Mucosa of gallbladder (tissue), 1 donor: ENCODE measurements at places on chromosomes 1 and 21. TPM values are rescaled to one million over a fixed set of nuclear protein-coding genes. Genes with fewer than 3 reads are reported as not detected.

GRCh38 chr1:51147394-51147793 lies 45.4 kb downstream of the C1orf185 start:
- no peak for DNase-seq

DNA sequence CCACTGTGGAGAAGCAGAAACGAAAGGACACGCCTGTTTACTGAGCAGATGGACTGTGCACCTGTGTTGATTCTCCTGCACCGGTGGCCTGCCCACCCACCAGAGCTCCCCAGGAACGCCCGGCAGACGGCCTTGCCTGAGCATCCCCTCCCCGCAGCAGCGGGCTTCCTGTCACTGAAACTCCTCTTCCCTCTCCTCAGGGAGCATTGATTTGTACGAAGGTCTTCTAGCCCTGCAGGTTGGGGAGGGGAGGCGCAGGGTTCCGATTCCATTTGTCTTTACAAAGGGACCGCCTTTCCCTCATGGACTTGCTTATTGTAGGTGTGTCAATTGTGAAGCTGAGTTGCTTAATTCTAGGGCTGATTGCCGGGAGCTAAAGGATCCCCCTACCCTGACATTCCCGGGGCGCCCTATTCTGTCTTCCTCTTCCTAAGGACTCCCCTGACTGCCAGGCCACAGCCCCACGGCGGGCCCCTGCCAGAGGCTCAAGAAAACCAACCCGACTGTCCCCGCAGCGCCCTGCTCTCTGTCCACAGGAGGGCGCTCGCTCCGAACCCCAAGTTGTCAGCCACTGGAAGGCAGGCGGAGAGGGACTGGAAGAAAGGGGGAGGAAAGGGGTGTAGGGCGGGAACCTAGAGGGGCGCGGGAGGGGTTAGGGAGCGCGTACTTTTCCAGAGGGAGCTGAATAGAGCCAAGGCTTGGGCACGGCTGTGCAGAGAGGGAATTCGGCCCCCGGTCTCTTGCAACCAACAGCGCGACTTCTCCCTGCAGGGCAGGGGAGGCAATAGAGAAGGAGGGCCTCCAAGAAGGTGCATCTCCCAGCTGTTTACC lies 2.8 kb downstream of the S100A6 start:
- DNase-seq = peak; percentile 83

- DNase-seq = no peak
Measured at GRCh38 chr1:41653574-41653973, 169.1 kb upstream of the EDN2 start.

GRCh38 chr1:149888247-149888998 lies 10.9 kb upstream of the BOLA1 start:
- peak; percentile 85 for DNase-seq

DNA sequence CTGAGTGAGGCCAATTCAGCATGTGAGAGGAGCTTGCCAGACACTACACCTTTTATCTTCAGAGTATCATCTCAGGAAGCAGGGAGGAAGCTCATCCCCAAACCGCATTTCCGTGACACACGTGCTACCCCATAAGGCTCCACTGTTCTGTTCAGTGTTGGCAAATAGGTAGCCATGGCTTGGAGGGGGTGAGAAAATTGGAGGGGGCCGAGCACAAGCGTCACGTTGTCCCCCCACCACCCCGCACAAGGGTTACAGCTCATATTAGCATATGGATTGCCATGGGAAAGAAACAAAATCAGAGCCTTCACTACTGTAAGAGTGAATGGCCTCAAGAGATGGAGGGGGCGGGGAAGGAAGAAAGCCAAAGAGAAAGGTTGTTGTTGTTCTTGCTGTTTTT lies 46.7 kb downstream of the OLIG1 start:
- DNase-seq = no peak

- no peak for DNase-seq
Measured at GRCh38 chr1:150441121-150441520, 46.1 kb upstream of the TARS2 start.

DNA sequence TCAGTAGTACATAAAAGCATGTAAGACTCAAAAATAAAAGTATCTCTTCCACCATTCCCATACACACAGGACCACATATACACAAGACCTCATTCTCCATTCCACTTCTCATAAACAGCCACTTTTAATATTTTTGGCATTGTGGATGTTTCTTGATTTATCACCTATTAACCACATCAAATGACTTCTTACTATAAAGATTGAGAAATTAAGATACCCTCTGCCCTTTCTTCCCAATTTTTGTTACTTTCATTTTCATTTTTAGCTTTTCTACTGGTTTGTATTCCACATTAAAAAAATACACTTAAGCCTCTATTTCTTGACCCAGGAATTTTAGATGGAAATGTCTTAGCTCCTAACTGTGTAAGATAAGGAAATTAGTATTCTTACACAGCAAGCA lies 22.8 kb downstream of the AKT3 start:
- DNase-seq = no peak

- DNase-seq = no peak
Measured at GRCh38 chr21:45316871-45317397, 29.2 kb upstream of the POFUT2 start.

GRCh38 chr1:22238356-22239224 lies 95.7 kb upstream of the WNT4 start:
- DNase-seq = no peak

DNA sequence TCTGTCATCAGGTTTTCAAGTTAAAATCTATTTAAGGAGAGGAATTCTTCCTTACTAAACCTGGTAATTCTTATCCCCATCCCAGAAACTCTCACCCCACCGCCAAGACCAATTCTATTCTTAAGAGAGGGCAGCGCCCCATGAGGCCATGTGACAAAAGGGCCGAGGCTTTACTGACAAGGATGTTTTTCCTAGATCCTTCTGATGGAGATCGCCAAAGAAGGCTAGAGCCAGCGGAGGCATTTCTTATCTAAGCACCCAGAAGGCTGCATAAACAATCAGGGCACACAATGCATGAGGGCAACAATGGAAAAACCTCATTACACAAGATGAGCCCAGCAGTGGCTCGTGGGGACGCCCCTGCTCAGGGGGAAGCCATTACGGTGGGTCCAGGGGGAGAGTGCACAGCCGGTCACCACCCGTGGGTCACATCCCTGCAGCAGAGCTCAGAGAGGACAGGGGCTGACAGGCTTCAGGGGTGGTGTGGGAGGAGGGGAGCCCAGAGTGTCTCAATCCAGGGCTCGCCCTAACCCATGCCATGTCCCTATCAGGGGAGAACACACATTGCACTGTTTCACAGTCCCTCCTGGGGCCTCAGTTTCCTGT lies 88.7 kb downstream of the ITPKB start:
- no peak for DNase-seq

DNA sequence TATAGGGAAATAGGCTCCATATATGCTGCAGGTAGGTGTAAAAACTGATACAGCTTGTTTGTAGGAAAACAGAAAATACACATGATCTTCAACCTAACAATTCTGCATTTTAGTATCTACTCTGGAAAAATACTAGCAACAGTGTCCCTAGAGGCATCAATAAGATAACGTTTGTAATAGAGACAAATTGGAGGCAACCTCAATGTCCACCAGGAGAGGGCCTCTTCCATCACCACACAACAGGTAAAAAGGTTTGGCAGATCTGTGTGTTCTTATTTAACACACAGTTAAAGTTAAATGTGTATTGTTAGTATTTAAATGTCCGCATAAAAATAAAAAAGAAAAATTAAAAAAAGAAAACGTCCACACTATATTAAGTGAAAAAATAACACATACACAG lies 5.4 kb downstream of the EIF2D start:
- DNase-seq = no peak

DNA sequence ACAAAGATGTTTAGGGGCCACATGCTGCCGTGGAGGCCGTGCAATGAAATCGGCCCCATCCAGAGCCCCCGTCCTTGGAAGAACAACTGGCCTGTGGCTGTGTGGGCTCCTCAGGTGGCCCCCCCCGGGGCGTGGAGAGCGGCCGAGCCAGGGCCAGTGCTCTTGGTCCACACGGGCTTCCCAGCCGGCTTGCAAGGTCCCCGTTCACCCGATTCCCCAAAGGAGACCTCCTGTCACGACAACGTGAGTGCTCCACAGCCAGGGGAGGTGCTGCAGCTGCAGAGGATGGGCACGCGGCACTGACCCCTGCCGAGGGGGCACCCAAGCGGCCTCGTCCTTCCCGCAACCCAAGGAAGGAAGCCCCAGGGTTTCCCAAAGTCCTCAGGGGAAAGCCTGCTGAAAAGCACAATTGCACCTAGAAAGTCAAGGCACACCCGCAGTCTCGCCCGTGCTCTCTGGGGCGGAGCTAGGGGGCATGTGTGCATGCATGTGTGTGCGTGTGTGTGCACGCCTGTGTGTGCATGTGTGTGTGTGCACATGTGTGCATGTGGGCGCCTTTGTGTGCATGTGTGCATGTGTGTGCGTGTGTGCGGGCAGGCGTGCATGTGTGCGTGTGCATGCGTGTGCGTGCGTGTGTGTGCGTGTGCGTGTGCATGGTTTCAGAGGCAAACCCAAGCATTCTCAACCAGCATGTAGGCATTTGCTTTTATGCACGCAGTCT lies 48.2 kb downstream of the SLX9 start:
- no peak for DNase-seq

GRCh38 chr1:206905295-206906164 lies 8.3 kb downstream of the IL24 start:
- DNase-seq = no peak

GRCh38 chr1:30407865-30408580 lies 315.4 kb downstream of the MATN1 start:
- peak; percentile 2 for DNase-seq

GRCh38 chr1:163531345-163531744 lies 209.6 kb downstream of the NUF2 start:
- no peak for DNase-seq

GRCh38 chr1:186681801-186682200 lies 1.6 kb upstream of the PTGS2 start:
- no peak for DNase-seq

DNA sequence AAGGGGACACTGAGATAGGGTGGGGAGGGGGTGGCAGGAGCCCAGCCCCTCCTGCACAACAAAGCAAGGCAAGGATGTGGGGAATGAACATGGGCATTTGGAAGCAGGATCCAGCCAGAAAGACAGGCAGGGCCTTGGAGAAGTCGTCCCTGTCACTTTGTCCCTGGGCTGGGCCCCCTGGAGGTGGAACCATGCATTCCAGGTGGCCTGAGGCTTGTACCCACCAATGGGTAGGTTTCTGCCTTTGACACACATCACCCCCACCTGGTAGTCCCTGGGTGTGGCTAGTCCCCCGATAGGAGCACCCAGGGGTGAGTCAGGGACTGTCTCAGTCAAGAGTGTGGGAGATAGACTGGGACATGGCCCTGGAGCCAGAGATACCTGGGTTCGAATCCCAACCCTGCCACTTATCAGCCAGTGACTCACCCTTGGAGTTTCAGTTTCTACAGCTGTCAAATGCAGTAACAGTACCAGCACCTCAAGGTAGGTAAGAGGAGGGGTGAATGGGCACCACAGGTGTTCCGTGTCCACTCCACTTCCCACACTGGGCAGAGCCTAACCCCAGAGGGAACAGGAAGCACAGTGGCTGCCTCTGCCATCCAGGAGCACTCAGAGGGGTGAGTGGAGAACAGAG lies 10.0 kb downstream of the PLA2G2D start:
- DNase-seq = no peak

DNA sequence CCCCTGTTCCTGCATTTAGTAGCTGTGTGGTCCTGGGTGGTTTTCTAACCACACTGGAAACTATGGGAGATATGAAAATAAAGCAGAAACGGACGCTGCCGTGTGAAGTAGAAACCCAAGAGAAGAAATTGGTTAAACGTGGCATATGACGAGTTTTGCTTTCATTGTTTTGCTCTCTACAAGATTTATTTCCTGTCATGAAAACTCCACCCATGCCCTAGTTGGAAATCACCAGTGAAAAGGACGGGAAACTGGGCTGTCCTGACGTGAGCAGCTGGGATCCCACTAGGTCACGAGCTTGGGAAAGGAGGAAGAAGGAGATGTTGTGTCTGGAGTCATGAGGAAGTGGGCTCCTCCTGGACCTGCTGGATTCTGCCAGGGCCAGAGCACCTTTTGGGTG lies 120.8 kb upstream of the GADD45A start:
- no peak for DNase-seq

- DNase-seq = peak; percentile 25
Measured at GRCh38 chr1:64933296-64934070, 32.9 kb downstream of the JAK1 start.

GRCh38 chr21:21084179-21084578 lies 86.0 kb downstream of the NCAM2 start:
- DNase-seq = no peak

DNA sequence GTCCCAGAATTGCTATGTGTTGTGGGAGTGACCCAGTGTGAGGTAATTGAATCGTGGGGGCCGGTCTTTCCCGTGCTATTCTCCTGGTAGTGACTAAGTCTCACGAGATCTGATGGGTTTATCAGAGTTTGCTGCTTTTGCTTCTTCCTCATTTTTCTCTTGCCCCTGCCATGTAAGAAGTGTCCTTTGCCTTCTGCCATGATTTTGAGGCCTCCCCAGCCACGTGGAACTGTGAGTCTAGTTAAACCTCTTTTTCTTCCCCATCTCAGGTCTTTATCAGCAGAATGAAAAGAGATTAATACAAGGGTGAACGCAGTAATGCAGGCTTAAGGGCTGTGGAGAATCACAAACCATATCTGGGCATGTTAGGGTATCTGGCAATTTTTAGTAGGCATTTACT lies 624.0 kb downstream of the USP25 start:
- DNase-seq = no peak

- DNase-seq = no peak
Measured at GRCh38 chr1:96887501-96887900, 165.9 kb downstream of the PTBP2 start.

- DNase-seq = no peak
Measured at GRCh38 chr1:40316595-40317393, at the start of gene COL9A2. Gene COL9A2, minus strand, starts transcription at chr1:40317286. Its CDS starts 89 bp downstream, at chr1:40317197.

DNA sequence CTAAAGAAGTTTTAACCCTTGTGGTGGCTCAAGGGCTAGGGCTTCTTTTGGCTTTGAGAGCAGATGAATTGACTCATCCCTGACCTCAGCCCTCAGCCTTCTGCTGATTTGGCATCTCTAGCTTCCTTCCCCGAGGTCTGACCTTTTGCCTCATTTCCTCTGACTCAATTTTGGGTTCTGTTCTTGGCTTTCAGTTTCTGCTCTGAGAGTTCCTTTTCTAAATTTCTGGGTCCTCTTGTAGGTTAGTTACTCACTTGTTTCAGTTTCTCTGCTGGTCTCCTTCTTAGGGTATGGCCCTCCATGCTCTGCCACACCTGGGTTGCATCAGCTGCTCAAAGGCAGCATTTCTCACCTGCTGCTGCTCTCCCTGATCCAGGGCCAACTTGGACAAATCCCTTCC lies 19.4 kb downstream of the PDE4B start:
- DNase-seq = peak; percentile 21

GRCh38 chr1:162391790-162392563 lies 10.4 kb downstream of the C1orf226 start:
- no peak for DNase-seq

- DNase-seq = no peak
Measured at GRCh38 chr1:98316286-98316905, 345.1 kb upstream of the SNX7 start.

The C1orf232 gene
- not detected for total RNA-seq

The PLA2G2D gene
- total RNA-seq = not detected

The RCSD1 gene
- 18.4 TPM for total RNA-seq

The FCMR gene
- total RNA-seq = 8.0 TPM

The MIXL1 gene
- total RNA-seq = not detected

The CCT8 gene
- 99.3 TPM for total RNA-seq

The SON gene
- 257 TPM for total RNA-seq

The PTGER3 gene
- total RNA-seq = 28.4 TPM

The GPR37L1 gene
- total RNA-seq = 0.14 TPM

The ZNF670 gene
- total RNA-seq = 3.8 TPM

The FTCD gene
- total RNA-seq = 1.3 TPM

The LHX8 gene
- total RNA-seq = 0.83 TPM

The TMEM51 gene
- total RNA-seq = 43.7 TPM

The CGN gene
- total RNA-seq = 91.9 TPM

The FAM229A gene
- 11.1 TPM for total RNA-seq

The CYP2J2 gene
- total RNA-seq = 14.6 TPM

The ADAMTS5 gene
- 4.1 TPM for total RNA-seq

The ATG4C gene
- total RNA-seq = 12.9 TPM

The CDA gene
- total RNA-seq = 1.6 TPM
